ENCODE measurements at places on chromosomes 11 and 22.
A peak's percentile ranks its signal among the peaks of the same experiment; 100 is the strongest.

- no peak for DNase-seq
Measured at GRCh38 chr11:127017482-127017881, 16.9 kb upstream of the KIRREL3 start.

DNA sequence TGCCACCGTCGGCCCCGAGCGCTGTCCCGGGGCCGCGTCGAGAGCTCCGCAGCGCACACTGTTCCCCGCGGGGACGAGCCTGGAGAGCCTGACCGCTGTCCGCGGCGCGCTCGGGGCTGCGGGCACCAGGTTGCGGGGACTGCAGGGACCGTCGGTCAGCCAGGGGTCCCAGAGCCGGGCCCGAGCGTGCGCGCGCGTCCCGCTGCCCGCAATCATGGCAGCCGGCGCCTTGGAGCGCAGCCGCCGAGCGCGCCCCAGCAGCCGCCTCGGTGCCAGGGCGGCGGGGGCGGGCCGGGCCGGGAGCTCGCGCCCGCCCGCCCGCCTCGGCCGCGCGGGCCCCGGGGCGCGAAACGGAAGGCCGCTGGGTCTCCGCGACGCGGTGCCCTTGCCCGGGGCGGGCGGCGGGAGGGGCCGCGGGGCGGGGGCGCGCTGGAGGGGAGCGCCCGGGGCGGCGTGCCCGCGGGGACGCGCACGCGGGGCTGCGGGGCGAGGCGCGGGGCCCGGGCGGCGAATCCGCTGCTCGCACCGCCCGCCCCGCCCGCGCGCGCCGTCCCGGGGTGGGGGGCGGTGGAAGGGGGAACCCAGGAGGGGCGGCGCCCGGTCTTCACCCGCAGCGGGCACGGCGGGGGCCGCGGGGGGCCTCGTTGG, 79.4 kb upstream of the PPARA start:
- peak; percentile 67 for DNase-seq

DNA sequence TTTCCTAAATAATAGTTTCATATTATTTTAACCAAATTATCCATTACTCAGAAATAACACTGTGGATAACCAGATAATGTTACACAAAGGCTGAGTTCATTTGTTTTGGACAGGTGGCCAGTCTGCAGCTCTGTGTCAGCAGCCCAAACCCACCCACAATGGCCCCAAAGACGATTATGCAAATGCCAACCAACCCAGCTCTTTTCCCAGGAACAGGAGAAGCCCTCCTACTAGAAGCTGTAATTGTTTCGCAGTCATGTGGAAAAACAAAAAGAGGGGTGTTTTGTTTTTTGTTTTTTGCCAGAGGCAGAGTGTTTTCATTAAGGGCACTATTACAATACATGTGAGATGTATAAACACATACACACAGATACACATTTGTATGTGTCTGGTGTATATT, 102.1 kb downstream of the FCHSD2 start:
- DNase-seq: no peak

- DNase-seq: no peak
Measured at GRCh38 chr11:70097783-70098563, 19.9 kb downstream of the ANO1 start.

- no peak for DNase-seq
Measured at GRCh38 chr11:61978703-61979661, 11.5 kb upstream of the FTH1 start.

DNA sequence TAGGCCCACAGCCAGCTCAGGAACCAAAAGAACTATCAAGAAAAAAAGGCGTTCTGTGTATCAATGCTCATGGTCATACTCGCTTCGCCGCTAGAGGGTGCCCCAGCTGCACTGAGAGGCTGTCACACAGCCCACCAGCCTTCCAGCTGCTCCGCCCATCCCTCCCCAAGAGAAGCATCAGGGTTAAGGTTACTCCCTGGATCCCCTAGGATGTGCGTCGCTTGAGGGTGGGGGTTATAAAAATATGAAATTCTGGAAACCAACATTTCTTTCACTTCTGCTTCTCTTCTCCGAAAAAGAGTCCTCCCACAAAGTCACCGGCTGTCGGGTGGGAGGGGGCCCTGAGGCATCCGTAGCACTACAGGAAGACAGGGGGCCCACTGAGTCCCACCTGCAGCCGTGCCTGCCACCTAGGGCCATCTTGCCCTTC, 1.7 kb downstream of the CBX6 start:
- DNase-seq: peak; percentile 93
